EH (cell line): ENCODE measurements at places on chromosomes 16 and 17.

GRCh38 chr17:34248511-34249024 lies 6.5 kb upstream of the CCL2 start:
- DNase-seq = peak; percentile 94

DNA sequence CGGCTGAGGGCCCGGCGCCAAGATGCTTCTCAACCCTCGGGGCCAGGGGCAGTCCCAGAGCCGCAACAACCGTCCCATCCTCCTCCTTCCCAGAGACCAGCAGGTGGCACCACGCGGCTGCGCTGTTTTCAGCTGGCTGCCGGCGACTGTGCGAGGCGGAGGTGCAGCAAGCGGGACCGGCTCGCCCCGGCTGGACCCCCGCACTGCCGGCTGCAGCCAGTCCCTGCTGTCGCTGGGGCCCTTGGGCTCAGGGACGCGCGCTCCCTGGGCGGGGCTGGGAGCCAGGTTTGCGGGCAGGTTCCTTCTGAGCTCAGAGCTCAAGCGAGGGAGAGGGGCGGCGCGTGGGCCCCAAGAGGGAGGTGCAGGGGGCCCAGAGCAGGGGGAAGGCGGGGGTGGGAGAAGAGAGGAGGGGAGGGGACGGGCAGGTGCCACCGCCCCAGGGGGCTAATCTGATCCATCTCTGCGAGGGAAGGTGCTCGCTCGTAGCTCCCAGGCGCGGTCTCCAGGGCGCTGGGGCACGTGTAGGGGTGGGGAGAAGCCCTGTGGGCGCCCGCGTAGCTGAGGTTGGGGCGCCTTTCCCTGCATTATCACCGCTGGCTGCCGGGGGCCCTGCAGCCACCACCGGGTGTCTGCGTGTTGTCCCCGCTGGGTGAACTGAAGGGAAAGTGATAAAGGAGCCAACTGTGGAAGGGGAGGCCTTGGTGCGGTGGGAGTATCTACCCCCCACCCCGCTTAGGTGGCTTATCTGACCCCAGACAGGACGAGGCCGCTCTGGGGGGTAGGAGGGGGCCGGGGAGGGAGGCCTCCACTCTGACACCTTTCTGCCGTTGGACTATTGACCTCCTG lies 24.2 kb downstream of the STAT5A start:
- DNase-seq = peak; percentile 88

GRCh38 chr16:48365601-48366164 lies 19.5 kb downstream of the SIAH1 start:
- peak; percentile 90 for DNase-seq

DNA sequence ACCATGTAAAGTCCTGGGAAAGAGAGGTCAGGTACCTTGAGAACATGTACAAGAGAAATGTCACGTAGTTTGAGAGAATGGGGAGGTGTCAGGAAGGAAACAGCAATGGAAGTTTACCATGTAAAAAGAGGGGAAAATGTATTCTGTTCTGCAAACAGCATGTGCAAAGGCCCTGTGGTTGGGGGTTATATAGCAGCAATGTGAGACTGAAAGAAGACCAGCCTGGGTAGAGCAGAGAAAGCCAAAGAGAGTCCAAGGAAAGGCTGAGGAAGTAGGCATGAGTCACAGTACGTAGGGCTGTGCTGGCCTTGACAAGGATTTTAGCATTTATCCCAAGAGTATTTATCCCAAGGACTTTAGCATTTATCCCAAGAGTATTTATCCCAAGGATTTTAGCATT lies 141.3 kb upstream of the CACNG3 start:
- DNase-seq = no peak

DNA sequence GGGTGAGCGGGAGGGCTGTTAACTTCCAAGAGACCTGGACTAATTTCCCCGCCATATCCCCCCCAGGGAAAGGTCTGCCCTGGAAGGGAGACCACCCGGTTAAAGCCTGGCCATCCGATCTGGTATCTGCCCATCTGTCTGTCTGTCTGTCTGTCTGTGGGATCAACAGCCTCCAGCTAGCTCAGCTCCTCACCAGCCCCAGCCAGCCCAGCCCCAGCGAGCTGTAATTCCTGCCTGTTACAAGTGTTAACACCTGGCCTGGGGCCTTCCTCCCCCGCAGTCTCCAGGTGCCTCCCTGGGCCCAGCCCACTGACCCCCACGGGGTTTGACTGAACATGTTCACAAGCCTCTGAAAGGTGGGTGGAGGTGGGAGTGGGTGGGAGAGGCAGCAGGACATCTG lies 4.0 kb downstream of the WNT3 start:
- DNase-seq = no peak

DNA sequence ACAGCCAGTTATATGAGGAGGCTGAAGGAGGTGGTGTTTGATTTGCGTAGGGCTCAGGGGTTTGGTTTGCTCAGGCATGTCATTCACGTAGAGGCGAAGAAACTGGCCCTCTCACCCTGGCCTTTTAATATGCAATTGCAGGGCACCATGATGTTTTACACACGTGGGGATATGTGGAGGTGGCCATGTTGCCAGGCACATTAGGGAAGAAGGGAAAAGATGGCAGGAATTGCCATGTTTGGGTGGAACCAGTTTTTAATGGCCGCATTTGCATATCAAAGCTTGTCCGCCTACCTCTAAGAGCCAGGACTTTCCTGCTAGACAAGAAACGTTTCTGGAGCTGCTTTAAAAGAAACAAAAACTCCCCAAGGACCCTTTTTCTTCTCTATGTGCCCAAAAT lies 1483.7 kb upstream of the GOT2 start:
- no peak for DNase-seq

- DNase-seq = peak; percentile 33
These were observed 2.5 kb downstream of the CARHSP1 start for GRCh38 chr16:8866118-8866883.

DNA sequence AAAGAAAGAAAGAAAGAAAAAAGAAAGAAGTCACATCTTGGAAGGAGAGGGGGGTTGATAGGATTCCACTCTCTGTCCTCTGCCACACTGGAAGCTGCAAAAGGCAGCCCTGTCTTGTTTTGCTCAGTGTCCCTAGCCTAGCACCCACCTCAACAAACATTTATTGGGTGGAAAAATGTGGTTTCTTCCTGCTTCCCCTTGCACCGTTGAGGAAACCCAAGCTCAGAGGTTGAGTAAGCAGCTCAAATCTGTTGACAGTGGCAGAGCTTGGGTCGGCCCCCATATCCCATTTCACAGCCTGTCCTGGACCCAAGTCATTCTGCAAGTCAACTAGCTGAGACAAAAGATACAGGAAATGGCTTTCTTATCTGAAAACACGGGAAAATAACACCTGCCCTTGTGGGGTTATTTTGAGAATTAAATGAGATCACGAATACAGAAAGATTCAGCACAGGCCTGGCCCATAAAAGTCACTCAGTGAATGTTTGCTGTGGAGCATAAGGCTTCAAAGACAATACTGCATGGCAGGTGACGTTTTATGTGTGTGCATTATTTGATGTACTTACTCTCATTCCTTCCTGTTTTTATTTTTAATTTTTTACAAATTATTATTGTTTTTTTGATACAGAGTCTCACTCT lies 63.6 kb downstream of the SCNN1B start:
- DNase-seq = no peak

DNA sequence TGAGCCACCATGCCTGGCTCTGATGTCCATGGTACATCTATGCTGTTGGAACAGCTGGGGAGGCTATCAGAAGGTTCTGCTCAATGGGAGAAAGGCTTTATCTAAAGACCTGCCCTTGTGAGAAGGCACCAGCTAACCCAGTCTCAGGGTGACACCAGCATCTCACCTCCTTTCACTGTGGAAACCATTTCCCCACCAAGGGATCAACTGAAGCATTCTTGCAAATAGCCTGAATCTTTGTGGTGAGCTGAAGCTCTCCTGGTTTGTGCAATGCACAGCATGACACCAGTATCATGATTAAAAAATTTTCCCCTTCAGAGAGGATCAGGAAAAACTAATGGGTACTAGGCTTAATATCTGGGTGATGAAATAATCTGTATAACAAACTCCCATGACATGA lies 5.1 kb downstream of the CCL18 start:
- DNase-seq = no peak

- no peak for DNase-seq
These were observed 4.7 kb upstream of the GPRC5C start for GRCh38 chr17:74427048-74427762.

DNA sequence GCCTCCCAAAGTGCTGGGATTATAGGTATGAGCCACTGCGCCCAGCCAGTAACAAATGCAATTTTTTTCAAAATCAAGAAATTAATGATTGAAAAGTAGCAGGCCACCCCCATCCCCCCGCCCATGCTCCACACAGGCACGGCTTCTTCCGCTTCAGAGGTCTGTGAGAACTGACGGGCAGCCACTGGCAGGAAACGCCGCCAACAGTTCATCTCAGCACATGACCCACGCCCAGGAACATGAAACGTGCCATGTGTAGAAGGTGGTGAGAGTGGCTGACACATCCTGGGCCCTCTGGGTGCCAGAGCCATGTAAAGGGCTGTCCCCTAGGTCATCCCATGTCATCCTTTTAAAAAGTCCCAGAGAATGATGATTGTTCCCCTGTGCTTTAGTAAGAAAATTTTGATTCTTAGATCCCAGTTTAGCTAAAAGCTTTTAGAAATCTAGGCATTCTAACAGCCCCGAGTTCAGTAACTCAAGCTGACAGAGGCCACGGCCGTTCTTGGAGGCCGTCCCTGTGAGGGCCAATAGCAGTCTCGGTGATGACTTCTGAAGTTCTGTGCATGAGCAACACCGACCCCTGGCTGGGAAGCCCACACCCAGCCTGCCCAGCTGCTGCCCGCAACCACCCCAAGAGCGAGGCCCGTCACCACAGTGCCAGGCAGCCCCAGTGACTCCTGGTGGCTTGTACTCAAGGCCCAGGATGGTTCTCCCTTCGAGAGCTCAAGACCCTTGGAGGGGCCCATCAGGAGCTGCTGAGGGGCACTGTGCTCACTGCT lies 52.1 kb downstream of the KLHDC4 start:
- no peak for DNase-seq

DNA sequence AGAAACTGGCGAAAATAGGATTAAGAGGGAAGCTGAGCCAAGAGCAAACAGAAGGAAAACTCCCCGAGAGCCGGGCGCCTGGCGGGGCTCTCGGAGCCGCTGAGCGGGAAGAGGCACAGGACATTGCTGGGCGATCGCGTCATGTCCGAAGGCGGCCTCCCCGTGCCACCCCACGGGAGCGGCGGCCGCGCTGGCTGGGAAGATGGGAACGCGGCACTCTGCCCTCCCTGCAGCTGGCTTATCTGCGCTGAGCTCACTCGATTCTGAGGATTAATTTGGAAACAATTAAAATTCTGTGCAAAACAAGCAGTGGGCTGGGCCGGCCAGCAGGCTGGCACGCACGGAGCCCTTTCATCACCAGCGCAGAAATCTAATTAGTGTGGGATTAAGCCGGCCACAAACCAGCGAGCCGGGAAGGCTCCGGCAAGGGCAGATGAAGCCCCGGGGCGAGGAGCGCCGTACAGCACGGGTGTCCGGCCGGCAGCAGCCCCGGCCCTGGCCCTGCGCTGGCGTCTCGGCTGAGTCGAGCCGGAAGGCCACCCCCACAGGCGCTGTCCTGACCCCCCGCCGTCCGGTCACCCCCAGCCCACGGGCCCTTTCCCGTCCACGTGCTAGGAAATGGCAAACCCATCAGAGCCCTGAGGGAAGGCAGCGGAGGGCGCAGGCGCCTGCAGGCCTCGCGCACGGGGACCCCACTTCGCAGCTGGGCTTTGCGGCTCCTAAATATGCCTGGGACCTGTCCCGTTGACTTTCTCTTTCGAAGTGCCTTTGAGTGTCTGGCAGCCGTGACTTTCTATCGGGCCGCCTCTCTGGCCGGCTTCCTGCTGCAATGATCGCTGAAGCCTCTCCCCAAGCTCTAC lies 37.9 kb downstream of the SOX8 start:
- peak; percentile 76 for DNase-seq

- no peak for DNase-seq
These were observed 28.9 kb downstream of the ADCY9 start for GRCh38 chr16:4087099-4087885.

DNA sequence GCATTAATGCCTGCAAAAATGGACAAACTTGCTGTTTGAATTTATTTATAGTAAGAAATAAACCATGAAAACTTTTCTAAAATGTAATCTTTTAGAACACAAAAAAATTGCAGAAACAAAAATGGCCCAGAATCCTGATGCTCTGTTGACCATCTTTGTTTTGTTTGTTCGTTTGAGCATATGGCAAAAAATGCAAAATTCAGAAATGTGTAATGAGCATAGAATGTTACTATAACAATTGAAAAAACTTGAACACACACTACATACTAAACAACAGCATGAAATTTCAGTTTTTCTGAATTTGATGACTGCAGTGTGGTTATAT lies 1.1 kb upstream of the KPNA2 start:
- no peak for DNase-seq

DNA sequence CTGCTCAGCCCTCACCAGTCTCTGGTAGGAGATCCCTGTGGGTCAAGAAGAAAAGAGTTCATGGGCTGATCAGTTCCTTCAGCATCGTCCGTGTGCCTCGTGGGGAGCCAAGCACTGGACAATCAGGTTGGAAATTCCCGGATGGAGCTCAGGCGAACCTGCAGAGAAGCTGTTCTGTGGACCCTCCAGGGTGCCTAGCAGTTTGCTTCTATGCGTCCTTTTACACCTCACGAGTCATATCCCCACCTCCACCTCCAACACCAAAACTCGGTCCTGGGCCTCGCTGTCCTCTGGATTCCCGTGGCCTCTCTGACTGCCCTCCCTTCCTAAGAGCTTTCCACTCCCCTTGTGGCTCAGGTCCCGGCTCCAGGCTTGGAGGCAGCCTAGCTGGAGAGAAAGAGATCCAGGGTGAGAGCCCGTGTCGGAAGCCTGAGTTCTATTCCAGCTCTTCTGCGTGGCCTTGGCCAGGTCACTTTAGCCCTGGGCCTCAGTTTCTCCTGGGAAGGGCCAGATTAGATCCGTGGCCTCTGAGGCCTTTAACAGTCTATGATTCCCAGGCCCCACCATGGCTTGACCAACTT lies 26.2 kb upstream of the PIK3R6 start:
- no peak for DNase-seq

- DNase-seq = peak; percentile 89
These were observed 14.4 kb downstream of the MIS12 start for GRCh38 chr17:5500589-5501391.

DNA sequence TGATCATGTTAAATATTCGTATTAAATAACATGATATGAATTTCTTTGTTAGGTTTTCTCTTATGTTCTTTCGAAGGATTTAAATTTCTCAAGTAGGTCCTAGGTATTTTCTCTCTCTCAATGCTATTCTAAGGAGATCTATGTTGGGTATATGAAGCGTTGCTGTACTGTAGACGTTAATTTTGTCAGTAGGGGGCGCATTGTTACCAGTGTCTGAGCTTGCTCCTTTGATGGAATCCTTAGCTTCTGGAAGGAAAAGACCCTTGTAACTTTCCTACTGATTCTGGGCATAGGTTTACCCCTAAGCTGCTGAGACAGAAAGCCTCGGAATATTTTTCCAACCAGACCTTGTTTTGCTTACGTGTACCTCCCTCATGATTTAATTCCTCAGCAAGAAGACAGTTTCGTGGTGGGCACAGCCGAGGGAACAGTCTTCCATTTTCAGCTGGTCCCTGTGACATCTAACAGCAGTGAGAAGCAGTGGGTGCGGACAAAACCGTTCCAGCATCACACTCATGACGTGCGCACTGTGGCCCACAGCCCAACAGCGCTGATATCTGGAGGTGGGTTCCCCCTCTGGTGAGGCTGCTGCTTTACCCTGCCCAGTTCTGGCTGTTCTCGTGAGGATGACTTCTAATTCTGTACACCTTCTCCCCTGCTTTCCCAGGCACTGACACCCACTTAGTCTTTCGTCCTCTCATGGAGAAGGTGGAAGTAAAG lies 17.9 kb downstream of the UTP4 start:
- DNase-seq = peak; percentile 81

GRCh38 chr16:90023078-90023447 lies 3.8 kb upstream of the DBNDD1 start:
- no peak for DNase-seq

- no peak for DNase-seq
These were observed 14.8 kb downstream of the TRARG1 start for GRCh38 chr17:1294157-1294717.
